ENCODE measurements at places on chromosomes 13 and 19.
A peak's percentile ranks its signal among the peaks of the same experiment; 100 is the strongest.

- DNase-seq, result peak; percentile 39
Measured at GRCh38 chr13:77026255-77026860, 601 bp downstream of the FBXL3 start.

GRCh38 chr19:14031719-14032480, at the start of gene IL27RA:
Gene IL27RA, plus strand, starts transcription at chr19:14031762. Its CDS starts 111 bp downstream, at chr19:14031873.
- DNase-seq, result peak; percentile 58

GRCh38 chr19:50249636-50250035, 46.2 kb downstream of the MYH14 start:
- no peak for DNase-seq

DNA sequence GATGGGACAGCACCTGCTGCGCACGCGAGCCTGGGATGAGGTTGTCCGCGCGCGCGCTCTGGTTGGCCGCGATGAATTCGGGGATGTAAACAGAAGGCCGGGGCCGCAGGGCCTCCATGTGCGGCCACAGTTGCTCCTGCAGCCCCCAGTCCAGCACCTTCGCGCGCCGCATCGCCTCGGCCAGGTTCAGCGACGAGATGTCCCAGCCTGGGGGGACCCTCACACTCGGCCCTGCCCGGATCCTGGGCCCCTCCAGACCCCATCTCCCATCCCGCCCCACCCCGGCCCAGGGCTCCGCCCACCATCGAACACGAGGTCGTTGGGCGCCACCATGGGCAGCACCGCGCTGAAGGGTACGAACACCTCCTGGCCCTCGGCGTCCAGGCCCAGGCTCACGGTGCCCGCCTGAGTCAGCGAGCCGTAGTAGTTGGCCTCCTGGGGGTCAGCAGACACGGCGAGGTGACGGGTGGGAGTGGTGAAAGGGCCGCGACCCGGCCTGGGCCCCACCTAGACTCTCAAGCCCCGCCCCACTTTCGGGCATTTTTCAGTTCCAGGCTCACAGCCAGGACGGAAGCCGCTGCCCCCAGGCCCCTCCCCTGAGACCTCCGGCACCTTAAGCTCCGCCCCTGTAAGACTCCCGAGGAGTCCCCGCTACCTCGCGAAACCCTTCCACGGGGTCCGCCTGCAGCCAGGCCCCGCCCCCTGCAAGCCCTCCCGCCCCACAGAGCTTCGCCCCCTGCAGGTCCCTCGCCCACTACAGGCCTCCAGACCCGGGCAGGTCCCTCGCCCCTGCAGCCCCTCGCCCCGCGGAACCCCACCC, 1.1 kb downstream of the ISYNA1 start:
- peak; percentile 44 for DNase-seq

- no peak for DNase-seq
Measured at GRCh38 chr13:72379581-72379980, 347.8 kb downstream of the MZT1 start.
